ENCODE measurements at places on chromosomes 6 and 20.

GRCh38 chr6:1724124-1724523 is 114.4 kb downstream of the FOXC1 start:
- DNase-seq = no peak

DNA sequence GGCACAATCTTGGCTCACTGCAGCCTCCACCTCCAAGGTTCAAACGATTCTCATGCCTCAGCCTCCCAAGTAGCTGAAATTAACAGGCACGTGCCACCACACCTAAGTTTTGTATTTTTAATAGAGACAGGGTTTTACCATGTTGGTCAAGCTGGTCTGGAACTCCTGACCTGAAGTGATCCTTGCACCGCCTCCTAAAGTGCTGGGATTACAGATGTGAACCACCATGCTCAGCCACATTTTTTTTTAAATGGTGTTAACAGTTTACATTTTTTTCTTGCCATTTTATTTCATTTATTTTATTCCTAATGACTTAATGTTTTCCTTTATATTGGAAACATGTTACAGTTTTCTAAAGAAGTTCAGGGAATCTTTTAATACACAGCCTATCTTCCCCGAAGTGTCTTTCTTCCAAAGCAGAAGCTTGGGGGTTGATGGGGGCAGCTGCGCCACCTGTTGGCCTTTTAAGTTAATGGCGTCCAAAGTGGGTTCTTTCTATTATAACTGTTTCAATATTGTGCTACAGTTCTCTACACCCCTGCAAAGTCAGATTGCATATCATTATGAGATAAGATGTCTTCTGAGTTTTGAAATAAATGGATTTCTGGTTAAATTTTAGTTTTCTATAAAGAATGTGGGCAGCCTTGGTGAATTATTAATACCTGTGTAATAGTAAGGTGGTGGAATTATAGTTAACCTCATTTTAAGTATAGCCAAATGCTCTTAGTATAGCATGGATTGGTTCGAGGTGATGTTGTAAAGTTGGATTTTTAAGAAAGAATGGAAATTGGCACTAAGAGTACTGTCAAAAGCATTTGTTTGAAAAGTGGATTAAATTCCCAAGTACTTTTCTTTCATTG is 42.0 kb upstream of the PLCG1 start:
- peak; percentile 4 for DNase-seq

GRCh38 chr20:4190792-4191519 is 175.6 kb upstream of the RNF24 start:
- DNase-seq = no peak

GRCh38 chr20:10863337-10864060 is 189.7 kb upstream of the JAG1 start:
- DNase-seq = no peak

GRCh38 chr20:48709058-48709691 is 118.6 kb downstream of the PREX1 start:
- DNase-seq = no peak

DNA sequence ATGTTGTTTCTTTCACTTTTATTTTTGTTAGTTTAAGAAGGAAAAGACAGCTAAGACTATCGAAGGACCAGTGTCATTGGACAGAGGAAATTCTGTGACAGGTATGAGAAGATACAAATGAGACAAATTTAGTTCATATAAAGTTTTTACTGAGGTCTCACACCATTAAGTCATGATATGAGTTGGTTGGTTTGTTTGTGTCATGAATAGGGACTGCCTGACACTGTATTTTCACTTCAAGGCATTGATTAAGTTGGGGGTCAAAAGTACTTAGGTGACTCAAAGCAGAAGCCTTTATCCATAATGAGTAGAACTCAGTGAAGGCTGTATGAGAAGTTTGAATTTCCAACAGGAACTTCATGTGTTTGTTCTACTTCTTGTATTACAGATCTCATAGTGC is 21.3 kb upstream of the HIVEP2 start:
- DNase-seq = no peak

DNA sequence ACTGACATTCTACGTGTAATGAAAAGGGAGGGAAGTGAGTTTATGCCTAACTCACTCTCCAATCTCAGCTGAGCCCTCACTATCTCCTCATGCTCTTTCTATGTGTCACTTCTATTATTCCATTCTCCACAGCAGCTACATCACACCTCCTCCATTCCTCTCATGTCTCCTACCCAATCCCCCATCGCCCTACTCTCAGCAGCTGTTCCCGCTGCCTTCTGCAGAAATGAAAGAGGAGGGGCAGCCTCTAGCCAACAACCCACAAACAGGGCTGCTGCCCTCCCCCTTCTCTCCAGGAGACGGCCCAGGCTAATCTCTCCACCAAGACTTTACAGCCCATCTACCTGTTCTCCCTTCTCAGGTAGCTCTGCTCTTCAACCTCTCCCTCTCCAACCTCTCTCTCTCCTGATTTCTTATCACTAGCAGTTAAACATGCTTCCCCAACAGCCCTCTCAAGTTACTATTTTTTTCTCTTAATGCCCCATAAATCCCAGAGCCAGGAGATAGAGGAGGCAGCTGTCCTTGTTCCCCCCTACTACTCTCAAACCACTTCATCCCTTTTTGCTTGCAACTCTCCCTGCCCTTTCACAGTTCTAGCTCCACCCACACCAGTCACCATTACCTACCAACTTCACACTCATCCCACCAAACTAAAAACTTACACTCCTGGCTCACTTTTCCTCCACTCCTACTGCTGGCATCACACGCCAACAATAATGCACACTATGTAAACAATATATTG is 136.5 kb downstream of the BTBD9 start:
- DNase-seq = no peak

DNA sequence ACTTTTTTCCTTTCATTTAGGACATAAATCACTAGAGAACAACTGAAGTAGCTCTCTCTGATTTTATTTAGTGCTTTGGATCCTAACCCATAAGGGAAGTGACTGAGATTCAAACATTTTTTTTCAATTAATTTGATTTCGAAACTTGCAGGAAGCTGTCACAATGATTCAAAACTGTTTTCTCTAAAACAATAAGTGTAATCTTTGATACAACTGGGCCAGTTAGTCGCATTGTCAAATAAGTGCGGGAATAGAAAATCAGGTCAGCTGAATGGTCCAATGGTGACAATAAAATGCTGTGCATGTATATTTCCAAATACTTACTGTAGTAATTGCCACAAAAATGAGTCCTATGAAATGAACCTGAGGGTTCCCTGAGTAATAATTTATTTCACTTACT is 930.8 kb downstream of the TFAP2A start:
- DNase-seq = no peak

DNA sequence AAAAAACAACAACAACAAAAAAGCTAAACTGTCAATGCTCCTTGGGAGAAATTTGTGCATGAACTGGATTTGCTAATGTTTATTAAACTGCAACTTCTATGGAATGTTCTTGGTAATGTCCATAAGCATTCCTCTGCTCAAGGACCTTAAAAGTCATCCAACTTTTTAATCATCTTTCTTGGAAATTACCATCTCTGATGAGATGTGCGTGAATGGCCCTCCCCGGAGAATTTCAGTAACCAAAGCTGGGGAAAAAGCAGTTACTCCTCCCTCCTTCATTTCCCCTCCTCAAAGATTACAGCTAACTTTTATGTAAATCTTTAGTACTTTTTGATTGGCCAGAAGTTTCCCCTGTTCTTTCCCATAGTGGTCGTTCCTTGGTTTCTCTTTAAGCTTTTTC is 5.2 kb downstream of the TBCC start:
- DNase-seq = no peak

DNA sequence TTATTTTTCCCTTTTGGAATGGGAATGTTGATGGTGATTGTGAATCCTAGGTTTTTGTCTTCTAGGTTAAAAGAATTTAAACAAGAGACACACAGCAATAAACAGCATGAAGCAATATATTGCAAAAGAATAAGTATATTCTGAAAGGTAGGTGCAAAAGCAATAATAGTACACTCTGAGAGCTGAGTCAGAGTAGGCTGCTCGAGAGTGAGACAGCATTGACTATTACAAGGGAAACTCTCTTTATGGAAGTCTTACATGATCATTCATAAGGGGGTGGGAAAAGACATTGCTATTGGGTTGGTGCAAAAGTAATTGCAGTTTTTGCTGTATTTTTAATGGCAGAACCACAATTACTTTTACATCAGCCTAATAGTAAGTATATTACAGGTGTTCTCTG is 25.0 kb downstream of the FBXO5 start:
- DNase-seq = no peak

DNA sequence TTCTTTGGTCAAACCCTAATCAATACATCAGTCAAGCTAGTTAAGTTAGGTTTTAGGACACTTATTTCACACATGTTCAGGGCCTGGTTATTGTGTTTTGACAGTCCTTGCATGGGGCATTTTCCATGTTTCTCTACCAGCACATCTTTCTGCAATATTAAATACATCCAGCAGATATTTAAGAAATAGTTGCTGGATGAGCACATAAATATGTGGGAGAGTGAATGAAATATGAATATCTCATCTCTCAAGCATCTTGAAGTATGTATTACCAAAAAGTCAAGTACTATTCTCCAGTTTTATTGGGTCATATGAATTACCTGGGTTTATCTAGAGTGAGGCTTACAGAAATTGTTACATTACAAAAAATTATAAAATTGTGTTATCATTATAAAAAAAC is 621.9 kb upstream of the GJE1 start:
- no peak for DNase-seq

DNA sequence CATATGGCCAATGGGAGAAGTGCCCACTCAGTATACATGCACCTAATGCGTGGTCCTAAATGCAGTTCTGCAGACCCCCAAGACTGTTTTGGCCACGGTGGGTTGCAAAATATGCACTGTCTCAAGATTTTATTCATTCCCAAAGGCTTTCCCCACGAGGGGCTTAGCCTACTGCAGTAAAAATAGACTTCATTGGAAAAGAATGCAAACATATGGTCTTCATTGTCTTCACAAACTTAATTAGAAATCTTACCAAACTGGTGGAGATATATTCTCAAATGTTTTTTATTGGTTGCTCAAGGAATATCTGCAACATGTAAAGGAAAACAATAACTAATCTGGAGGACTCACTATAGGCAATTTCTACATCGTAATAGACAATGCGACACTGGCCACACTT is 31.6 kb upstream of the PRL start:
- no peak for DNase-seq

GRCh38 chr6:75376347-75377024 is 91.9 kb upstream of the TMEM30A start:
- no peak for DNase-seq

DNA sequence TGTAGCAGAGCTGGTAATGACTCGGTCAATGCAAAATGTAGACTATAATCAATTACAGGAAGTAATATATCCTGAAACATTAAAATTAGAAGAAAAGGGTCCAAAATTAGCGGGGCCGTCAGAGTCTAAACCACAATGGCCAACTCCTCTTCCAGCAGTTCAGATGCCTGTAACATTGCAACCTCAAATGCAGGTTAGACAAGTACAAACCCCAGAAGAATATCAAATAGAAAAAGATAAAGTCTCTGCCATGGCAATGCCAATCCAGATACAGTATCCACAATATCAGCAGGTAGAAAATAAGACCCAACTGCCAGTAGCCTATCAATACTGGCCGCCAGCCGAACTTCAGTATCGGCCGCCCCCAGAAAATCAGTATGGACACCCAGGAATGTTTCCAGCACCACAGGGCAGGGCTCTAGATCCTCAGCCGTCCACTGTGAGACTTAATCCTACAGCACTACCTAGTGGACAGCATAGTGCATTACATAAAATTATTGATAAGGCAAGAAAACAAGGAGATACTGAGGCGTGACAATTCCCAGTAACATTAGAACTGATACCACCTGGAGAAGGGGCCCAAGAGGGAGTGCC is 158.4 kb downstream of the GPX5 start:
- peak; percentile 2 for DNase-seq

GRCh38 chr6:50380406-50381098 is 330.8 kb upstream of the DEFB112 start:
- DNase-seq = no peak

GRCh38 chr6:48471326-48471725 is 360.3 kb upstream of the PTCHD4 start:
- no peak for DNase-seq

GRCh38 chr6:80165143-80165542 is 58.7 kb downstream of the BCKDHB start:
- DNase-seq = no peak

- DNase-seq = no peak
Observed at GRCh38 chr20:32478576-32478975, 106.6 kb downstream of the NOL4L start.

DNA sequence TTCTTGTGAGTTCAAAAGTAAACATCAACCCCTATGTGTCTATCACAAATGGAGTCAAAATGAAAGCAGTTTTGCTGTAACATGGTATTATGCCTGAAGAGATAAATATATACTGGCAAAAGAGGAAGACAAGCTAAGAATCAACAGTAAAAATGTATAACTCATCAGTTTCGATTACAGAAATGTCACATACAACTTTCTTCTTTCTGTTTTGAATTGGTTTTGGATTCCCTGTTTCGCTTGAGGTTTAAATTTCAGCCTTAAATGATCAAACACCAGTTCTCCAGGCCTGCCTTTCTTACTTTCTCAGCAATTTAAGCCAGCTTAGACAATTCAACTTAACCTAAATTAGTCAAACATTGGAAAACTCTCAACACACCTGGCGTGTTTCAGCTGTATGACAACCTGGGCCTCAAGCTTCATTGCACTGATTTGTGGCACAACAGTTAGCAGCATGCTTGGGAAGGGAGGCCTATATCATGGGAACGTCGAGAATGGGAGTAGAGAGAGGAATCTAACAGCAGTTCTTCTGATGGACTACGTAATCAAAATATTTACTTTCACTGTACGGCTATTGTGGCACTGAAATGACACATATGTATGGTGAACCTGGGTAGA is 51.9 kb upstream of the MARCKS start:
- no peak for DNase-seq

DNA sequence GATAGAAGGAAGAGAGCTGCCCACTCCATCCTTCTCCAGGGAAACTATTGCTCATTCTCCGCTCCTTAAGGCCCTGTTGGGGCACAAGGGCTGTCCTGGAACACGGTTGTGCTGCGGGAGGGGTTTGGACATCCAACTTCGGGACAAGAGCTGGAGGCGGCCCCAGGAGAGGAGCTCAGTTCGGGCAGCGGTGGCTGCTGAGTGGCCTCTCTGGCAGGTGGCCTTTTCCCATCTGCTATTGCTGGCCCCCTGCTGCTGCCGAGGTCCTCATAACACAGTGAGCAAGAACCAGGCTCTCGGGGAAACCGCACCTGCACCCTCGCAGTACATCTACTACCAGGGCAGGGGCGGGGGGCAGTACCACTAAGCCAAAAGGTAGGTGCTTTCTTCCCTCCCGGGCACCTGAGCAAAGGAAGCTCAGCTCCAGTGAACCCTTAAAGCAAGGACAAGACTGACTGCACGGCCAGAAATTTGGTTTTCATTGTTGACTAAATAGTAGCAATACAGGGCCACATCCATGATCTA is 63.7 kb downstream of the PSMG4 start:
- DNase-seq = no peak

All from NK-92 treated with Interleukin-12 subunit alpha and Interleukin-12 subunit beta, amount 100 ng/mL, for 24 hours (cell line).